ENCODE measurements at places on chromosomes 1 and 21.

GRCh38 chr1:214372092-214372491 is 91.1 kb downstream of the SMYD2 start:
- DNase-seq = no peak

DNA sequence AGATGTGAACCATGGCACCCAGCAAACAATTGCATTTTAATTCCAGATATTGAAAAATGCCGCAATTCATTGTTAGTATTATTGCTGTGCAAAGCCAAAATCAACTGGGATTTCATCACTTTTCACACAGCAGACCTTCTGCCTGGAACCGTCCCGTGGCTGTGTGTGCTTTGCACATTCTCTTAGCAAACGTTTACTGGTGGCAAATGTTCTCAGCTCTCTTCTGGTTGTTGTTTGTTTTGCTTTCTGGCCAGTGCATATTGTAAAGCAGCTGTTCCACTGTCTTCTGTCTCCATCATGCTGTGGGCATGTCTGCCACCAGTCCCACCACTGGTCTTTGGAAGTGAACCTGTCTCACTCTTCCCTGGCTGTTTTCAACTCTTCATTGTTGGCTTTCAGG is 19.8 kb upstream of the TTLL10 start:
- DNase-seq = no peak

DNA sequence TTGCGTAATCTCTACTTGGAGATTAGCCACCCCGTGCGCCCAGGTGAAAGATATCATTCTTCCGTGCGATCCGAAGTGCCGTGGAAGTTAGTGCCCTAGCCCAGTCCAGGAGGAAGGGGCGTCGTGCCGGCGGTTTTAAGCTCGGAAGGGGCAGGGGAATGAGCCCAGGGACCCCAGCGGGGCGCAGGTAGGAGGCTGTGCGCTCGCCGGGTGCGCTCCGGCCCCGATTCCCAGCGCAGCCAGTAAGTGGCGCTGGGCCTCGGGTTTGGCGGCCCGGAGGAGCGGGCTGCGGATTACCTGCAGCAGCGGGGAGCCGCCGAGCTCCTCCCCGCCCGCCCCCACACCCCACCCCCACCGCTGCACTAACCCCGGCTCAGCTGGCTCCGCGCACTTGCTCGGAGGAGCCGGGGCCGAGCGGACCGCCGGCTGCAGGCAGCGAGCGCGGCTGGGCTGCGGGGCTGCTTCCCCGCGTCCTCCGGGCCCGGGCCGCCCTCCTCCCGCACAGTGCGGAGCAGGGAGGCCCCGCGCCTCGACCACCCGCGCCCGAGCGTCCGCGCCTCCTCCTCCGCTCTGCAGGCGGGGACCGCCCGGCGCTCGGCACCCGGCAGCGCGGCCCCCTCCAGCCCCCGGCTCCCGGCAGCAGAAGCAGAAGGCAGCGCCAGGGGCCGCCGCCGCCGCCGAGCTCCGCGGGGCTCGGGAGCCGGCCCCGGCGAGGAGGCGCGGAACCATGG is at the start of gene RYR2:
RYR2 (plus strand) TSS at position 390 of the 731 bp plus-strand sequence; CDS start at position 728, 338 bp downstream.
- peak; percentile 65 for DNase-seq

DNA sequence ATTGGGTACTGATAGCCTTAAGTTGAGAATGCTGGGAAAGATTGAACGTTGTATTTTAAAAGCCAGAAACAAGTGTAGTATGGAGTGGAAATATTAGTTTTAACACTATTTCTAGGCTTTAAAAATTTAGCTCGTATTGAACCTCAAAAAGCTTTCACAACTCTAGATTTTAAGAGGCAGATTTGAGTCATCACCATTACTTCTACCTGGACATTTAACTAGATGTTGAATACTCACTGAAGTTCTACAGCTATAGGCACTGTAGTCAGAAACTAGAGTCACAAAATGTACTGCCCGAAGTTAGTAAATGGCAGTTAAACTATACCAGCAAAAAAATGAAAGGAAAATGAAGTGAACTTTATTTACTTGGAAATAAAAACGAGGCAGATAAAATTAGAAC is 96.5 kb downstream of the NEK7 start:
- no peak for DNase-seq

DNA sequence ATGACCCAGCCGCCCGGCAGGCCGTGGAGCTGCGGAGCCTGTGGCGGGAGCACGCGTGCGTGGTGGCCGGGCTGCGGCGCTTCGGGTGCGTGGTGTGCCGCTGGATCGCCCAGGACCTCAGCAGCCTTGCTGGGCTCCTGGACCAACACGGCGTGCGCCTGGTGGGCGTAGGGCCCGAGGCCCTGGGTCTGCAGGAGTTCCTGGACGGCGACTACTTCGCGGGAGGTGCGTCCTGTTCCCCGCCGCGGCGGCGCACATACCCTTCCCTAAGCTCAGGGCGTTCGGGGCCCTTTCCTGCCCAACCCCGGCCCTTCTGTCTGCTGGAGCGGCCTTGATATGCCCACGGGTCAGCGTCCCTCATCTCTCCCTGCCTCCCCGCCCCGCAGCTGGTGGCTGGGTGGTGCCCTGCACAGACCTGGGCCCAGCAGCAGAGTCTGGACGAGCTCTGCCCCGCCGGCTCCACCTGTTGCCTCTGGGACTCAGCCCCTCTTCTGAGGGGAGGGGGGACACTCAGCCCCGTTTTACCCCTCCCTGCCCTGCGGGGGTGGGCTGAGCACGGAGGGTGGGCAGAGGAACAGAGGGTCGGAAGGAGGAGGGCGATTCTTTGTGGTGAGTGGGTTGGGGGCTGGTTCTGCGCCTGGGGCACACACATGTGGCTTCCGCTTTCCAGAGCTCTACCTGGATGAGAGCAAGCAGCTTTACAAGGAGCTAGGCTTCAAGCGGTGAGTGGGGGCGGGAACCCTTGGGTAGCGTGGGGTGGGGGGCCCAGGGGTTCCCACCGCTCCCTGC is 688 bp downstream of the PRXL2B start:
- DNase-seq = no peak
